Stimulated activated CD8-positive, alpha-beta memory T cell treated with anti-CD3 and anti-CD28 coated beads, Interleukin-2, amount 100 ng/mL, for 48 hours (primary cell): ENCODE measurements at places on chromosomes 2 and 18.

GRCh38 chr2:27996156-27996922 is 105.8 kb downstream of the BABAM2 start:
- no peak for DNase-seq

- DNase-seq = no peak
These were observed 35.7 kb downstream of the AMER3 start for GRCh38 chr2:130790804-130791616.

- DNase-seq = no peak
These were observed 72.8 kb downstream of the FMNL2 start for GRCh38 chr2:152407806-152408205.

DNA sequence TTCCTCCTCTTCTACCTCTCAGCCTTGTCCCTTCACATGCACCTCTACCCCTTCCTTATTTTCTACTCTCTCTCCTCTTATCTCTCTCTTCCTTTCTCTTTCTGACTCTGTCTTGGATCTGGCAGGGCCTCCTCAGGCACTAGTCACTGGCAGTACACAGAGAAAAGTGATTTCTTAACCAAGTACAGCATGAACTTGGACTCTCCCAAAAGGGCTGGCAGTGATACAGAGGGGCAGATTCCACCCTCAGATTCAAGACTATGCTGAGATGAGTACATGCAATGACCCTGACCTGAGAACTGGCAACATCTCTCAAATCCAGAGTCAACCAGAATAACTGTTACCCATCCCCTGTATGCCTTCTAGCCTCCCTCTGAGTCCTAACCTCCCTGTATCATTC is 4.3 kb downstream of the AOX1 start:
- DNase-seq = no peak

- DNase-seq = no peak
These were observed 74.3 kb downstream of the RHOB start for GRCh38 chr2:20521193-20521592.

DNA sequence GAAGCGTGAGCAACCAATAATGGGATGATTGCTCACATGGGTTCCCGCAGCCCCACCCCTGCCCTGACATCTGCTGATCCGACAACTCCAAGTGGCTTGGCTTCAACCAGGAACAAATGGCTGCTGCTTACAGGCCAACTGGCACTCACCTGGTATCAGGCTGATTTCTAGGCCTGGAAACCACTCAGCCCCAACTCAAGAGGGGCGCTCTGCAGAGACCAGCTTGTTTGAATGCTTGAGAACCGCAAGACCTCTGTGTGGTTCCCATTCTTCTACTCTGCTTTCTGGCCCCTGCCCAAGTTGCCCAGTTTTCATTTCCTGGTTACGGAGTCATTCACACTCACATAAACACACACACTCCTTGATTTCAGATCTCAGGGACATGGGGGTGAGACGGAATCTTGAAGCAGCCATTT is 52.0 kb downstream of the TNP1 start:
- DNase-seq = no peak

GRCh38 chr2:205473791-205474190 is 208.5 kb upstream of the NRP2 start:
- no peak for DNase-seq

DNA sequence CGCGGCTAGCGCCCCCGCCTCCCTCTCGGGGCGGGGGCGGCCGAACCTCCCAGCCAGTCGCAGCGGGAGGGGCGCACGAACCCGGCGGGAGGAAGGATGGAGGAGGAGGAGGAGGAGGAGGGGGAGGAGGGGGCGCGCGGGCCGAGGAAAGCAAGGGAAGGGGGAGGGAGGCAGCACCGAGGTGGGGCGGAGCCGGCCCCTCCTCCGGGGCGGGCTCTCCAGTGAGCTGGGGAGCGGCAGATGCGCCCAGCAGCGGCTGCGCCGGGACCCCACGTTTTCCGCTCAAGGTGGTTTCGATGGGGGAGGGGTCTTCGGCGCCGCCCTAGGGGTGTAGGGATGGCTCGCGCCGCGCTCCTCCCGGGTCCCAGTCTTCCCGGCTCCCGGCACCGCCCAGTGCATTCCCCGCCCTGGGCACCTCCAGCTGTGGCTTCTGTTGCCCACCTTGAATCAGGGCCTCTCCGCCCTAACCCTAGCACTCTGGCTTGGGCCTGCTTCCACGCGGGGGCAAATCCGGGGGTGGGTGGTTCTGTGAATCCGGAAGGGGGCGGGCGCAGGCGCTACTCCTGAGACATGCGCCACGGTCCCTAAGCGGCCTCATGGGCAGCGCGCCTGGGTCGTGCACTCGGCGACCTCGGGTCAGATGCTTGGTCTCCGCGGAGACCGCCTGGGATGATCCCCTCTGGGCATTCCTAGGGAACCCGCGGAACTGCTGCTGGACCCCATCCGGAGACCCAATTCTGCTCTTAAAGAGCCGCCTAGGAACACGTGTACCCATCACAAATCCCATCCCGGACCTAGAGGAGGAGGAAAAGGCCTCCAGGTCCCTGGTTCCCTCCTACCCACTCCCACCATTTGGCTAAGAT is at the start of gene FBXO41:
FBXO41 (minus strand) TSS at position 183 of the 863 bp plus-strand sequence. CDS start 14,848 bp downstream, outside the sequence.
- DNase-seq = peak; percentile 70

- DNase-seq = no peak
These were observed 51.4 kb downstream of the LBH start for GRCh38 chr2:30282721-30283120.

- no peak for DNase-seq
These were observed 11.0 kb downstream of the AQP12A start for GRCh38 chr2:240702640-240703011.

GRCh38 chr2:128272601-128273468 is 45.8 kb downstream of the HS6ST1 start:
- DNase-seq = no peak

GRCh38 chr2:792687-793086 is 115.5 kb upstream of the TMEM18 start:
- DNase-seq = no peak

DNA sequence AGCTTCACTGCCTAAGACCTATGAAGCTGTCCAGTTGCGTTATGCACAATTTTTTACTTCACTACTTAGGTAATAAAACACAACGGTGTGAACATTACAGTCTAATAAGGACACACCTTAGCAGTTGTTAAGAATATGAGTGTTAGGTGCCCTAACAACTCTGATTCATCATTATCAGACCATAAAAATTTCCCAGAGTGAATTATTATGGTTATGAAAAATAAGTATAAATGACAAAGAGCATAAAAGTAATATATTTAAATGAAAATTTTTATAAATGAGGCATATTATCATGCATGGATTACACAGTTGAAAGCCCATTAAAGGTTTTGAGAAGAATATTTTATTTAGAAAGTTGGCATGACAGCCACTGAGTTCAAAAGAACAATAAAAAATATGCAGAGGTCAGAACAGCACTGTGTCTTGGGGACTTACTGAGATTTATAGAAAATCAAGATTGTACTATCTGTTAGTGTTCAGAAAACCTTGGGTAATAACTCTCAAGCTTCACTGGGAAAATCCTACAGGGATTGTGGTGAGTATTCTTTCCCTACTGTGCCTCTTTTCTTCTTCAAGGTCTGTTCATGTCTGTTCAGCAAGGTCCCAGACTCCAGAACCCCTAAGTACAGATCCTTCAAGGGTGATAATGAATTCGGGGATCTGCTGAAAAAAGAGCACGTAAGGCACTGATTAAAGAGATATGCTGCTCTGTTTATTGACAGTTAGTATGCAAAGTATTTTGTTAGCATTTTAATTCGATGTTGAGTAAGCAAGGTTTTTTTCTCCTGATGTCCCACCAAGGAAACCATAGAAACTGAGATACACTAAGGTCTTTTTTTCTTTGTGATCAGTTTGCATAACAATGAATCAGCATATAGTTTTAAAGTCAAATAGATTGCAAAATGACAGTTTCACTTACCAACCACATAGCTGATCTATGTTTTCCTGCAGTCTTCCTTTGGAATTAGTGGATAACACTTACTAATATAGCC is 250.0 kb downstream of the DSEL start:
- no peak for DNase-seq

DNA sequence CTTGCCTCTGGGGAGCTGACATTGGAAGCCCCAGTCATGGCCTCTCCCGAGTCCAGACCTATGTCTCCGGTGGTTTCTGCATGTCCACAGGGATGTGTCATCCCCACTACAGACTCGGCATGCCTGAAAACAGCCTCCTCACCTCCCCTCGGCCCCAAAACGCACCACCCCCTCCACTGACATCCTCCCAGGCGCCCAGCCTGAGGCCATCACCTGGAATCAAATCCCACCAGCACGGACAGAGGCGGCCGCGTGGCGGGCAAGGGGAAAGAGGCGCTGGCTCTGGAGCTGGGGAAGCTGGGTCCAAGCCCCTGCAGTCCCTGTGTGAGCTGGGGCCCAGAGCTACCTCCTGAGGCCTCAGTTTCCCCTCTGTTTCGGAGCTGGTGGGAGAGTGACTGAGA is 69.9 kb upstream of the SMAD7 start:
- no peak for DNase-seq

- no peak for DNase-seq
These were observed 463.8 kb downstream of the LPIN1 start for GRCh38 chr2:12210016-12210933.

DNA sequence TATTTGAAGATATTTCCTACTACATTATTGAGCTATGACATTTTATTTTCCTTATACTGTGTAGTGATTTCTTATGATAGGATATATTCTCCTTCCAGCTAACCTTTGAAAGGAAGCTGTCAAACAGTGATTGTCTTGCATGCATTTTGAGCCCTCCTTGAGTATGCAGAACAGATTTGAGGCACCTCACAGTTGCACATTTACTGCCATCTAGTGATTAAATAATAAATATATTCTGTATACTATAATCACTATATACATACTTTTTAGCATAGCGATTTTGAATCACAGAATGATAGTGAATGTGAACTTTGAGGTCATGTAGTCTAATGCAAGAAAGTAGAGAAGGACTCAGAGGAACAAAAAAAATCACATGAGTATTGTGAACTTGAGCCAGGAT is 268.4 kb upstream of the CDH19 start:
- DNase-seq = no peak

- no peak for DNase-seq
These were observed 813 bp upstream of the MEIS1 start for GRCh38 chr2:66433945-66434678.

GRCh38 chr18:47547539-47548202 is 296.2 kb upstream of the SKOR2 start:
- DNase-seq = no peak

- no peak for DNase-seq
These were observed 86.4 kb upstream of the FZD7 start for GRCh38 chr2:201947287-201947686.

GRCh38 chr2:149826471-149827125 is 239.0 kb upstream of the MMADHC start:
- DNase-seq = no peak

DNA sequence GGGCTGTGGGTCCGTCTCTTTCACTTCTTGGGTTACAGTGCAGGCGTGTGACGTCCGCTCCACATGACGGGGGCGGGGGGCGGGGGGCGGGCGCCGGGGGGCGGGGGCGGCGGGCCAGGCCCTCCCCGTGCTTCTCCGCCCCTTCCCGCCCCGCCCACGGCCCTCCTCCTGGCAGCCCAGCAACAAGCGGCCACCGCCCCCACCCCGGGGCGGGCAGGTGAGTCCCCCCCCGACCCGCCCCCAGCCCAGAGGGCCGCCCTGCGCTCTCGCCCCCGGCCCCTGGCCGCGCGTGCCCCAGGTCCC is 3.6 kb downstream of the ZNF516 start:
- peak; percentile 52 for DNase-seq

DNA sequence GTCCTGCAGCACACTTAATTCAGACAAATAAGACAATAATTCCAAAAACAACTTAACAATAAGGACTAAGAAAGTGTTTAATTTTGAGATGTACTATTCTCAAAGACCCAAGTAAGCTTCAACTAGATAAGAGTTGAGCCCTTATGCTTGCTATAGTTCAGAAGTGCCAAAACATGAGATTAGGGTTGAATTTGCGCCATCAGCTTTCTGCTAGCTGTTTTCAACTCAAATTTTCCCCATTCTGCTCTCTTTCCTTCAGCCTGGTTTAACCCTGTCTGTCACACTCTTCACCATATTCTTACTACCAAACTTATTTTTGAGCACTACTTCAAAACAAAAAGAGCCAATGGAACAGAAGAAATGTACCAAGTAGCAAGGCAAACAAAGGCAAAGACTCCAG is 4.1 kb downstream of the NFE2L2 start:
- no peak for DNase-seq

DNA sequence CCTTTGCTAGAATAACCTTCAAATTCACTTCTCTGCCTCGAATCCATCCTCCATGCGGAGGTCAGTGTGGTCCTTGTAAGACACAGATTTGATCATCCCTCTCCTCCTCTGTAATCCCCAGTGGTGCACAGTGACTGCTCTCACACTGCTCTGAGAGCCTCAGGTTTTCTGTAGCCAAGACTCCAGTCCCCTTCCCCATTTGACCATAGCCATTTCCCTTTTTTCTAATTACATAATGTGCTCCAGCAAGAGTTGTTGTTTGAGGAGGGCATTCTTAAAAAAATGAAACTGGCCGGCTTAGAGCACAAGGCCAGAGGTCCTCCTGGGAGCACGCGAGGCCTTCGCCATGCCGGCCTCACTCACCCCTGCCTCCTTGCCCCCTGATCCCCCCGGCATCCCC is 34.7 kb upstream of the LPIN1 start:
- DNase-seq = no peak

- no peak for DNase-seq
These were observed 63.6 kb upstream of the LTBP1 start for GRCh38 chr2:32882816-32883810.

DNA sequence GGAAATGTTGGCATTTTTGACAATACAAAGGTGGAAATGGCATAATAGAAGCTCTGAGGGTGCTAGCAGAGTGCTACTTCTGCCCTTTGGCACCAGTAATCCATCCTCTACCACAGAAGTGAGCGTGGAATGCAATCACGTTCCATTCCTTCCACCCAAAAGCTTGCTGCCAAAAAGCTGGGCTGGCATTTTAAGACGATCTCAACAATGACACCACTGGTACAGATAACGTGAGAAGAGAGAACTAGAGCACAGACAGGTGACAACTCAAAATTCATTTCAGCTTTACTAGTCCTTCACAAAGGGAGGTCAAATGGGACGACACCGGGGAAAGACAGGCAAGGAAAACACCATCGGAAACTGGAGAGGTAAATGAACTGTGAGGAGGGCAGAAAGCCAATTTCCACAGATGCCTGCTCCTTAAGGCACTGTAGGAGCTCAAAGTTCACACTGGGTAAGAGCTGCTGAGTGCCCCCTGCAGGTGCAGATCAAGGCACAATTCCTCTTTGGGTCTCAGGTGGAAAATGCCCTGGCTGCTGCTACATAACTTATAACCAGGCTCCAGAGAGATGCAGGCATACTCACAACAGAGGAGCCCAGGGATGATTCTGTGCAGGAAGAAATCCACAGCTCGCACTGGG is 50.7 kb upstream of the RNU4ATAC start:
- DNase-seq = no peak

GRCh38 chr2:152394326-152394725 is 59.4 kb downstream of the FMNL2 start:
- DNase-seq = no peak

- no peak for DNase-seq
These were observed 551.5 kb downstream of the RIT2 start for GRCh38 chr18:42563995-42564394.

DNA sequence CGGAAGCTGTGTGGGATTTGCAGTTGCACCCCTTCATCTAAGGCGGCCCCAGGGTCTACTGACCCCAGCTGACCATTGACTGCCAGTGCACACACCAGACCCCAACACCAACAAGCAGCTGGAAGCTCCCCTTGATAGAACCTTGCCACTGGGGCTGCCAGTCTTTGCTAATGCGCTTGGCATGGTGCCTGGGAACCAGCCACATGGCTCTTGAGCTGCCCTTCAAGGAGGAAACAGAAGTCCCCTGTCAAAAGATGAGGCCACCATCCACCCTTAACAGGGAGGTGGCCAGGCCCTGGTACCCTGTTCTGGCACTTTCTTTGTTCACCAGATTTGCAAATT is 8.6 kb downstream of the ALPI start:
- no peak for DNase-seq
